ENCODE measurements at places on chromosomes 13 and 19. TPM values are rescaled to one million over a fixed set of nuclear protein-coding genes. Genes with fewer than 3 reads are reported as not detected.
A peak's percentile ranks its signal among the peaks of the same experiment; 100 is the strongest.

DNA sequence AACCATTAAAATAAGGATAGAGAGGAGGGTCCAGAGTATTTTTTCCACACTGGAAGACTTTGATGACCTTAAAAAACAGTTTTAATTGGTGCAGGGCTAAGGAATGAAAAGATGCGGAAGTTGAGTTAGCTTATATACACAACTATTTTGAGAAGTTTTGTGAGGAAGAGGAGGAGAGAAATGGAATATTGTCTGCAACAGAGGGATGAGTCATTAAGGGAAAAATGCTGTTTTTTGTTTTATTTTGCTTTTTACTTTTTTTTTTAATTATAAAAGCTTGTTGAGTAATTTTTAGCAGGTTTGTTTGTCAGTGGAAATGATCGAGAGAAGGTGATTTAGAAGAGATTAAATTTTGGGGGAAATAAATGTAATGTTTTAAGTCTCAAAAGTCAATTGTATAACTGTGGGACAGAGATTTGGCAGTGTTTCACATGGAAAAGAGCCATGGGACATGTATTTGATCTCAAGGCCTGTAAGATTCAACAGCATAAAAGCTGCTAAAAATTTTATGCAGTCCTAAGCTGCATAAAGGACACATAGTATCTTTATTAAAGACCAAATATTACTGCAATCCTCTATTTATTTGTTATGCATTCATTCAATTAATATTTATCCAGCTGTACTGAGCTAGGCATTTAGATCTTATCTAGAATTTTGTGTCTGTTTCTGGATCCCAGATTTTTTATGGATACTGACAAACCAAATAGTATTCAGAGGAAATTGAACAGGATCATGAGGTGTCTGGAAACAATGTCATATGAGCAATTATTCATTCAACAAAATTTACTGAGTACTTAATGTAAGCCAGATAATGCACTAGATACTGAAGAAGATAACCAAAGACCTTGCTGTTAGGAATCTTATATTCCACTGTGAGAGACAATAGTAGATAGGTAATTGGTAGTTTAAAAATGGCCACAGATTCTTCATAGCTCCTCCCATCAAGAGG lies 72.7 kb downstream of the DNAJC15 start:
- DNase-seq = no peak

TICAM1 gene
- 1.4 TPM for total RNA-seq

DNA sequence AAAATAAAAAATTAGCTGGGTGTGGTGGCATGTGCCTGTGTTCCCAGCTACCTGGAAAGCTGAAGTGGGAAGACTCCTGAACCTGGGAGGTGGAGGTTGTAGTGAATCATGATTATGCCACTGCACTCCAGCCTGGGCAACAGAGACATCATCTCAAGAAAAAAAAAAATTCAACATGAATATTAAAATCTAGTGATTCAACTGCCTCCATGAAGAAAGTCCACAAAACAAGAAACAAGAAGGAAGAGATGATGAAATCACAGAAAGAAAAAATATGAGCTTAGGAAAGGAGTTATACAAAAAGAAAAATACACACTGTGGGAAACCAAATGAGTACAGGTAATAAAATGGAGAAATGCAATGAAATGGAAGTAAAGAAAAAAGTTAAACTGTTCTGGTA lies 99.6 kb upstream of the SIAH3 start:
- no peak for DNase-seq

ZNF878 gene
- total RNA-seq = not detected

C19orf67 gene
- not detected for total RNA-seq

PLK5 gene
- total RNA-seq = not detected

GRIK5 gene
- 0.76 TPM for total RNA-seq

DNA sequence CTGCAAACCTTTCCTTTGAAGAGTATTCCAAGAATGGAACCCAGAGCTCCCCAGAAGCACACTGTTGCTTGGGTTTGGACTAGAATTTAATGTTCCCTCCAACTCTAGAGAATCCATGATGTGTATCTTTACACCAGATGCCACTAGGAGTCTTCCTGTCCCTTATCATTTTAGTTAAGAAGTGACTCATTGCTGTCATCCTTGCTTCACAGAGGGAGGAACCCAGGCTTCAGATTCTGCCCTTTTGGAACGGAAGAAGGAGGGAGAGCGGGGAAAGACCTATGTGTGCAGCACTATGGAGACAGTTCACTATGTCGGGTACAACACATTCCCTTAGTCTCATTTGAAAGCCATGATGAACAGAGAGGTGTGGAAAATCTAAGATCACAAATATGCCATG lies 2.1 kb upstream of the ATP12A start:
- no peak for DNase-seq

- DNase-seq = no peak
Observed at GRCh38 chr19:1302533-1303239, 17.0 kb downstream of the EFNA2 start.

- DNase-seq = no peak
Observed at GRCh38 chr19:39943586-39943985, 9.2 kb upstream of the FCGBP start.

DNA sequence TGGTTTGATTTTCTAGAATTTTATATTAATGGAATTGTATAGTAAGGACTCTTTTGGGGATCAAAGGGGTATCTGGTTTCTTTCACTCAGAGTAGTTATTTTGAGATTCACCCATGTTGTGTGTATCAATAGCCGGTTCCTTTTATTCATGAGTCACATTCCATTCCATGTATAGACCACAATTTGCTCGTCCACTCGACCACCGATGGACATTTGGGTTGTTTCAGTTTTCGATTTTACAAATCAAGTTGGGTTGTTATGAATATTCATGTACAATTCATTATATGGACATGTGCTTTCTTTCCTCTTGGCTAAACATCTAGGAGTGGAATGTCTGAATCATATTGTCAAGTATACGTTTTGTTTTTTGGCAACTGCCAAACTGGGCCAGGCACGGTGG lies 9.6 kb upstream of the EMP3 start:
- DNase-seq = no peak

CYP4F12 gene
- total RNA-seq = 1.6 TPM

GRCh38 chr13:111344471-111345191 lies 24.2 kb downstream of the TEX29 start:
- DNase-seq = no peak

- DNase-seq = no peak
Observed at GRCh38 chr13:37395544-37395943, 203.0 kb downstream of the POSTN start.

DNAJC15 gene
- 3.4 TPM for total RNA-seq

DNA sequence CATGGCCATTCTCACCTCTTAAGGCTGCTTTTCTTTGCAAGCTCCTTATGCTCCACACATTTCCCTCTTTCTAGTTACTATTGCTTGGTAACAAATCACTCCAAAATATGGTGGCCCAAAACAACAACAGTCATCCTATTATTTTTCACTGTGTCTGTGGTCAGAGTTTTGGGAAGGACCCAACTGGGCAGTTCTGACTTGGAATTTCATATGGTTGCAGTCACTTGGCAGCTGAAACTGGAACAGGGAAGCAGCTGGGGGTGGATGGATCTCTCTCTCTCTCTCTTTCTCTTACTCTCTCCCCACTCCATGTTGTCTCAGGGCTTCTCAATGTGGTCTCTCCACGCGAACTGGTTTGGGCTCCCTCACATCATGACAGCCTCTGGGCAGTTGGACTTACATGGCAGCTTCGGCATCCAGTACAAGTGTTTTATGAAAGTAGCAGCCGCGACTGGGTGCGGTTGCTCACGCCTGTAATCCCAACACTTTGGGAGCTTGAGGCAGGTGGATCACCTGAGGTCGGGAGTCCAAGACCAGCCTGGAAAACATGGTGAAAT lies 39.6 kb downstream of the NUMBL start:
- peak; percentile 25 for DNase-seq

CD177 gene
- total RNA-seq = 0.78 TPM

DNA sequence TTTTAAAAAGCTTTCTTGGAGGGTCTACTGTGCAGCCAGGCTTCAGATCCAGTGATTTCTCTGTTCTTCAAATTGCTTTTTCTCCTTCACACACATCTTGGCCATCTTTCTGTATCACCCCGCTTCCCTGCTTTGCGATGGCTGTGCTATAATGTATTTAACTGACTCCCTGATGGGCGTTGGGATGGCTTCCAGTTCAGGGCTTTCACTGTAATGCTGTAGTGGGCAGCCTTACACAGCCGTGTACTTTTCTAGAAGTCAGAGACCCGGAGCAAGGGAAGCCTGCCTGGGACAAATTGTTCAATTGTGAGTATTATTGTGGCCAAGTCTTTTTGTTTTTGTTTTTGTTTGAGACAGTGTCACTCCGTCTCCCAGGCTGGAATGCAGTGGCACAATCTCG lies 19.4 kb upstream of the PAK4 start:
- DNase-seq = no peak

DNA sequence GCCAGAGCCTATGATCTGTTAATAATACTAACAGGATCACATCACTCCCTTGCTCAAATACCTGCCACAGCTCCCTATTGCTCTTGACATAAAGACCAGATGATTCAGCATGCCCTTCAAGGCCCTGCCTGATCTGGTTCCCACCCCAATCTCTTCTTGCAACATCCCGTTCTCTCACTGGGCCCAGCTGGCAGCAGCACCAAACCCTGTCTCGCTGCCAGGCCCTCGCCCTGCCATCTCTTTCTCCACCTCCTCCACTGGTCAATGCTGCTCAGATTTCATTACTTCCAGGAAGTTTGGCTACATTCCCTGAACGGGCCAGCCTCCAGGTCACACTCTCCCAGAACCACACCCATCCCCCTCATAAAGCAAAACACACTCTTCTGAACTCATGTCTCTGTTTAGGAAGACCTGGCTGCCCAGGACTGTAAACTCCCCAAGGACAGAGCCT lies 8.6 kb upstream of the BCAT2 start:
- peak; percentile 83 for DNase-seq

FFAR1 gene
- not detected for total RNA-seq

DNA sequence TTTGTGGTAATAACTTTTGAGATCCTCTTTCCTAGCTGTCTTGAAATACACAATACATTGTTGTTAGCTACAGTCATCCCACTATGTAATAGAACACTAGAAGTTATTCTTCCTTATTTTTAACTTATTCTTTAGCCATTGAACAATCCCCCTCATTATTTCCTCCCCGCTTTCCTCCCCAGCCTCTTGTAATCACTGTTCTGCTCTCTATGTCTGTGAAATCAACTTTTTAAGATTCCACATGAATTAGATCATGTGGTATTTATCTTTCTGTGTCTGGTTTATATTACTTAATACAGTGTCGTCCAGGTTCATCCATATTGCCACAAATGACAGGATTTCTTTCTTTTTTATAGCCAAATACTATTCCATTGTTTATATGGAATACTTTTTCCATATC lies 72.9 kb downstream of the SLC10A2 start:
- DNase-seq = no peak

- no peak for DNase-seq
Observed at GRCh38 chr13:80957019-80957655, 616.2 kb upstream of the SPRY2 start.

DNA sequence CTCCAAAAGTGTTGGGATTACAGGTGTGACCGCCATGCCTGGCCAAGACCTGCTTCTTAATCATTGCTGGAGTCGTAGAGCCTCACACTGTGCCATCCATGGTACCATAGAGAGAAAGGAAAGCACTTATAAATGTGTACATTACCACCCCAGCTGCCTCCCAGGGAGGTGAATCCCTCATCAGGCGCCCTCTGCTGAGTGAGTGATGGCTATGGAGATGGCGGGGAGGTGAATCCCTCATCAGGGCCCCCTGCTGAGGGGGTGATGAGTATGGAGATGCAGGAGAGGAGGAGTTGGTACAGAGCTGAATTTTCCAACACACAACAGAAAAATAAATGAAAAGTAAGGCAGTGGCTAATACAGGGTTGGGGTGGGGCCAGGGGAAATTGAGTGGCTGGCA lies 263.4 kb downstream of the UQCRFS1 start:
- no peak for DNase-seq

DNA sequence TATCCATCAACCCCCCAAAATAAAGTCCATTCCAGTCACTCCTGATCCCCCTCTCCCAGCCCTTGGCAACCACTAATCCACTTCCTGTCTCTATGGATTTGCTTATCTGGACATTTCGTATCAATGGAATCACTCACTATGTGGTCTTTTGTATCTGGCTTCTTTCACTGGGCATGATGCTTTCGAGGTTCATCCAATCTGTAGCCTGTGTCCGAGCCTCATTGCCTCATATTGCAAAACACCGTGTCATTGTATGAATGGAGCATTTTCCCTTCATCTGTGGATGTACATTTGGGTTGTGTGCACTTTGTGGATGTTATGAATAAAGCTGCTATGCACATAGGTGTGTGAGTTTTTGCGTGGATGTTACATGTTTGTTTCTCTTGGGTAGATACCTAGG lies 1.4 kb upstream of the FZR1 start:
- no peak for DNase-seq

GRCh38 chr19:46428239-46429135 lies at the start of gene PNMA8C:
Gene PNMA8C (minus strand): TSS chr19:46428936. CDS start chr19:46428359, 577 bp downstream.
- no peak for DNase-seq

DNA sequence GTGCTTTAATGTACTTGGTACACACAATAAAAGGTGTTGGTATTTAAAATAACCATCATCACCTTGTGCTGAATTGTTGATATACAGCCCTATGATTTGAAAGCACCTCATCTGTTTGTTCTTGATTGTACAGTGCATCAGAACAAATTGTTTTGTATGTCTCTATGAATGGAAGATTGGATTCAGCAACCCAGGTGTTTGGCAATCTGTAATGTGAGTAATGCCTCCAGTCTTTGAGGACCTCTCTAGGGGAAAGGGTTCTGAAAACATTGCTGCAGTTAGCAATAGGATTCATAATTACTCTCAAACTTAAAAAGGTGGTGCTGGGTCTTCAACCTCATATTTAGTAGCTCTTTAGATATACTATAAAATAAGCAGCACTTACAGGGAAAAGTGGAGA lies 341.8 kb downstream of the OXGR1 start:
- no peak for DNase-seq

- DNase-seq = no peak
Observed at GRCh38 chr13:25571237-25571636, 199.5 kb downstream of the ATP8A2 start.

DNA sequence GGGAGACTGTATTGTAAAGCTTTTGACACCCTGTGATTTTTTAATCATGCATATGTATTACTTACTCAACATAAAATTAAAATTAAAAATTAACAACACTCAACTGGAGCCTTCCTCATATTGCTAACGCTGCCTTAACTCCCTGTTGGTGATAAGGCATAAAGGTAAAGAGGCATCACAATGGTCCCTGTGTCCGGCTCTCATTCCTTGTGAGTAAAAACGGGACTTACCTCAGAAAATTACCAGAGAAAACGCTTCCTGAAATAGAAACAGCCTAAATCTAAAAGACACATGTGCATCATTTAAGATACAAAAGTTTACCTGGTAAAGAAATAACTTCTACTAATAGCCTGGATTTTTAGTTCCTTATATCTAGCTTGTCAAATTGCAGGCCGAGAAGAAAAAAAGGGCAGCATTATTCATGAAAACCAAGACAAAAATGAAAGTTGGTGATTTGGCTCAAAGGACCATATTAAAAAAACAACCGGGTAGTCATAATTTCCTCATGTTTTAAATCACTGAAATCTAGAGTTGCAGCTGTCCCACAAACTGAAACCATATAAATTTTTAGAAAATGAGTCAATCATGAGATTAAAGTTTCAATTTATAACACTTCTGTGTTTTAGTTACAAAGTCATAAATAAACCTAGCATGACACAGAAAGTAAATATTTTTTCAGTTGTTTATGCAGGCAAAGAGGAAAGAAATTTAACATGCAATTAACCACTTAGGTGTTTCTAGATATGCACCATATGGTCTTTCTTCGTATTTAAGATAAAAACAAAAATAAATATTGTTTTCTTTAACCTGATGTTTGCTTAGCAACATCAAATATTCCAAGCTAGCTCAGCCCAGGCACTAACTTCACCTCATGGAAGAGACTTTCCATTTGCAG lies 94.7 kb downstream of the MIPEP start:
- DNase-seq = peak; percentile 30

- DNase-seq = no peak
Observed at GRCh38 chr13:77697217-77698103, at the start of gene SLAIN1. Gene SLAIN1 (plus strand): TSS chr13:77697687. CDS start chr13:77697914, 227 bp downstream.
